Cerebellar nuclear complex (tissue), 1 donor: ENCODE measurements at places on chromosomes 13 and 19.

- DNase-seq, result no peak
Observed at GRCh38 chr13:40146611-40147117, 491.2 kb downstream of the COG6 start.

- no peak for DNase-seq
Observed at GRCh38 chr13:30619731-30620130, 2.0 kb downstream of the USPL1 start.

DNA sequence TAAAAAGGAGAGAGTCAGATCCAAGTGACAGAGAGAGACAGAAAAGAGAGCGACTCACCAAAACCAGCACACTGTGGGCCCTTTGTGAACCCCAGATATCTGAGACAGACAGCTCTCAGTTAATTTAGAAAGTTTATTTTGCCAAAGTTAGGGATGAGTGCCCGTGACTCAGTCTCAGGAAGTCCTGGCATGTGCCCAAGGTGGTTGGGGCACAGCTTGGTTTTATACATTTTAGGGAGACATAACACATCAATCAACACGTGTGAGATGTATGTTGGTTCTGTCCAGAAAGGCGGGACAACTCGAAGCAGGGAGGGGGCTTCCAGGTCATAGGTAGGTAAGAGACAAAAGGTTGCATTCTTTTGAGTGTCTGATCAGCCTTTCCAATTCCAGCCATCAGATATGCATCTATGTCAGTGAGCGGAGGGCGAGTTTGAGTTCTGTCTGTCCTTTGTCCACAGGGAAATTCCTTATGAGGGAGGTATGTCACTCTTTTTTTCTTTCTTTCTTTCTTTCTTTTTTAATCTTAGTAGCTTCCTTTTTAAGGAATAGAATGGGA, 37.2 kb upstream of the ATP11A start:
- no peak for DNase-seq

DNA sequence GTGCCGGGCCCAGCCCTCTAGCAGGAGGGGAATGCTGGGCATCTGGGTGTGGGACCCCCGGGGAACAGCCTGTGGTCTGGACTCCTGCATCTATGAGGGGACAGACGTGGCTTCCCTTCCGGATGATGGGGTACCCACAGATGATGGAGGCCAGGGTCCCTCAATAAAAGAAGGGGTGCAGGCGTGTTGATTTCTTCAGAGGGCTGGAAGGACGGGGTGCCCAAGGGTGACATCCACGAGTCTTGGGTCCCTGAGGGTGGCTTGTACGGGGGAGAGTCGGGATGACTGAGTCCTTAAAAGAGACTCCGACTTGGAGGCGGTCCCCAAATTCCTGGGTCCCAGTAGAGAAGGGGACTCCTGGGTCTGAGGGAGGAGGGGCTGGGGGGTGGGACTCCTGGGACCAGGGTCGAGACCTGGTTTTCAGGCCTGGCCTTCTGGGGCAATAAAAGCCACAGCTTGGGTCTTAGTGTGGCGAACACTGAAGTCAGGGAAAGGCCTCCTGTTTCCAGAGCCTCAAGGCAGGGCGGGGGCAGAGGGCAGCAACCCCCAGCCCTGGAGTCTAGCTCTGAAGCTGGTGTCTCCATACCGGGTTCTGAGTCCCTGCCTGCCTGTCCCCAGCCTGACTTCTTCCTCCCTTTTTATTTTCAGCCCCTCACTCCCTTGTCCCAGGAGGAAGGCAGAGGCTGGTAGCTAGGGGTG, 459 bp upstream of the GRIN2D start:
- DNase-seq, result no peak

DNA sequence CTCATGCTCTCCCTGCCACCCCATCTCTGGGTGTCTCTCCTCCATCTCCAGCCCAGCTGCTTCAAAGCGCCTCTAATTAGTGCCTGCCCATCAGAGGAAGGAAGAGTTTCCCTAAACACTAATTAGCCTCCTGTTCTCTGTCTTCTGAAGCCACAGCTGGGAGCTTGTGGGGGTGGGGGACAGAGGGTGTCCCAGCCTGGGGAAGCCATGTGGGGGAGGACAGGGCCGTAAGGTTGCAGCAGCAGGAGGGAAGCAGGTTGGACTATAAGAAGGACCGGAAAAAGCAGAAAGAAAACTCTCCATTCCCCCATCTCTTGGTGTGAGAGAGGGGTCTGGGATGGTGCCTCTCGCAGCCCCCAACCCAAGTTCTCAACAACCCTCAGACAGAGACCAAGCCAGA, 26.2 kb downstream of the SLC8A2 start:
- no peak for DNase-seq

DNA sequence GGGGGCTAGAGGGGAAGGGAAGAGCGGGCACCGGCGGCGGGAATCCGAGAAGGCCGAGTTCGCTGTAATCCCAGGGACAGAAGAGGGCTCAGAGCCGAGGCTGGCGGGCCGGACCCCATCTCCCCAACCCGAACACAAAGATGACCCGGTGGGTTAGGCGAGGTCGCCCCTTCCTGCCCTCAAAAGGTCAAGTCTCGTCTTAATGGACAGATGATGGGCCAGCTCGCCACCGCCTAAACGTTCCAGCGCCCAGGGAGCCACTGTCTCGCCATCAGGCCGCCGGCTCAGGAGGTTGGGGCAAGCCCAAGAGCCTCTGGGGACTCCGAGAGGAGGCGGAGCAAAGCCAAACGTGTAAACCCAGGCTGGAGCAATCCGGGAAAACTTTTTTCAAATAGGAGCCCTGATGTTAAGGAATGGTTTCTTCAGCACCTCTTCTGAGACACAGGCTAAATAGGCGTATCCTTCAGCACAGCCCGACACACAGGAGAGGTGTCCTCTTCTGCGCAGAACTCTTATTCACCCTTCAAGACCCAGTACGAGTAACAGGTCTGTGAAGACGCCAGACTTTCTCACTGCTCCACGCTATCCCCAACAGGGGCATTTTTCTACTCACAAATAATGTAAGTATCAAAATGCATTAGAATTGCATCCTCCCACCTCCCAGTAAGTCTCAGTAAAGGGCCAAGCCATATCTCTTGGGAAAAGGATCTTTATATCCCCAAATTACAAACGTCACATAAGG, 6.3 kb upstream of the POU4F1 start:
- DNase-seq, result no peak

GRCh38 chr19:4794971-4795370, 3.4 kb downstream of the FEM1A start:
- DNase-seq, result no peak

GRCh38 chr13:112791663-112792440, 102.0 kb downstream of the ATP11A start:
- DNase-seq, result no peak

GRCh38 chr19:29524912-29525831, 622 bp upstream of the VSTM2B start:
- no peak for DNase-seq

DNA sequence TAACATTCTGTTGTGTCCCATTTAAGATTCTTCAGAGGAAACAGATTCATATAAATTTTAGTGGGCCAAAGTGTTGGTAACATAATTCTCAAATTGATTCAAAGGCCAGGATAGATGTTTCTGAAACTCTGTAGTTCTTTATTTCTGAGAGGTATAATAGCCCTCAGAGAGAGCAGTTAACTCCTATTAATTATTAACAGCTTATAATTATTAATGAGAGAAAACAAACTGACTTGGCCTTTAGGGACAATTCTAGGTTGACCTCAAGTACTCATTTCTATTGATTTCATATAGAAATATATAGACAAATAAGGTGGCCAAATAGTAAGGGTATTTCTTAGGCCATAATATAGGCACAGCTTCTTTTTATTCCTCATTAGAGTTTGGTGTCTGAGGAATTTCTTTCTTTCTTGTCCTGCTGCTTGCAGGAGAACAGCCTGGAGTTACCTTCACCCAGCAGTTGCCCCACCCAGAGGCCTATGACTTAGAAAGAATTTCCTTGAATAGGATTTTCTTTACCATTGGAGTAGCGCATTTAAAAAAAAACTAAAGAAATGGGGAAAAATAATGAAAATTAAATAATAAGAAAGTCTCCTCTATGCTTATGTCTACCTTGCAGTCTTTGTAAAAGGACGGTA, 1430.1 kb upstream of the SPRY2 start:
- no peak for DNase-seq

DNA sequence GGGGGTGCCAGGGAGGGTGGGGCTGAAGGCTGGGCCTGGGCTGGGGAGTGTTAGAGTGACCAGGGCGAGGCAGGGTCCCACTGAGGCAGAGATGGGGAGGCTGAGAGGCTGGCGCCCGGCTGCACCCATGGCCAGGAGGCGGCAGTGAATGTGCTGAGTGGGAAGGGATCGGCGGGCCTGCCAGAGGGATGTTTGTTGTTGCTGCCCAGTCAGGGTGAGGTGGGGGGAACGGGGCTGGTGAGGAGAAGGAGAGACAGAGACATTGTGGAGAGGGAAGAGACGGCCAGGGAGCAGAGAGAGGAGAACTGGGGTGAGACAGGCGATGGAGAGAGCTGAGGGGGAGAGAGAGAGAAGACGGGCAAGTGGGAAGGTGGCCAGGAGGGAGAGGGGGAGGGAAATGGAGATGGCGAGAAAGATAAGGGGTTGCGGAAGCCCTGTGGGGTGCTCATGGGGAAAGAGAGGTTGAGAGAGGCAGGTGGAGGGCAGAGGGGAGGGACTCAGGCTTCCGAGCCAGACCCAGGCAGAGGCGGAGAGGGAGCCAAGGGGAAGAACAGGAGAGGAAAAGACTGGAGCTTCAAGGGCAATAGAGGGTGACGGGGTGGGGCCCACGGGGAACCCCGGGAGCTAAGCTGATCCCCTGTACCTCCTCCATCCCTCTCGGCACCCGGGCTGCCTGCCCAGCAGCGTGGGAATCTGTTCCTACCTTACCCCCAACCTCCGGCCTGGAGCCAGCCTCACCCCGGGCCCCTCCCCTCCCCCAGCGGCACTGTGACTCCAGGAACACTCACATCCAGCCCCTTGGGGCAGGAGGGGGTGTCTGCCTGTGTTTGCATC, 690 bp upstream of the B3GNT8 start:
- DNase-seq, result no peak

DNA sequence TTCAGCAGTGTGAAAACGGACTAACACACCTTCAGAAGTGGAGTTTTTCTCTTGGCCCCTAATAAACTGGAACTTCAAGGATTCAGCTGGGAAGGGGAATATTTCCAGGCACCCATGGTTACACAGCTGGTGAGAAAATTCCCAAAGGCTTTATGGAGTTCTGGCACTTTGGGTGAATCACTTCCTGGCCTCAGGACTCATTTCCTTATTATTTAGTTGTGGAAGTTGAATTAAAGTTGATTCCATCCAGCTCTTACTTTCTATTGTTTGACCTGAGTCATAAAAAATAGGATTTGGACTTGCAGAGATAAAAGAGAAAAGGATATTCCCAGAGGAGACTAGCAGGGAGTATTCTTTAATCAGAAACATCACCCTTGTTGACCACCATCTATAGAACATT, 882.1 kb downstream of the UQCRFS1 start:
- DNase-seq, result no peak

DNA sequence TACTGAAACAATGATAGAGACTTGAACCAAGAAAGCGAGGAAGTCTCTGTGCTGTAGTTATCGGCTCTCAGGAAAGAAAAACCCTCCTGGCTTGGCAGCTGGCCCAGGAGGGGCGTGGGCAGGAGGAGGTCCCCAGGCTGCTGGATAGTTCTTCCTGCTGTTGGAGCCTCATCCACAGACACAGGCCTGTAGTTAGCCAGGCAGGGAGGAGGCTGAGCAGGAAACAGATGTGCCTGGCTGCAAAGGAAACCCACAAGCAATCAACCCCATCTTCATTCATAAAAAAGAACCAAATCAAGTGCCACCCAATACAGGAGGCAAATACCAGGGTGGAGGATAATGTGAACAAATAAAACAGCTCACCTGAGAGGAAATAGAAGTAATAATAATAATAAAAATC, 86.2 kb downstream of the IRS2 start:
- no peak for DNase-seq

- DNase-seq, result no peak
Observed at GRCh38 chr13:103537616-103538015, 471.4 kb upstream of the SLC10A2 start.

DNA sequence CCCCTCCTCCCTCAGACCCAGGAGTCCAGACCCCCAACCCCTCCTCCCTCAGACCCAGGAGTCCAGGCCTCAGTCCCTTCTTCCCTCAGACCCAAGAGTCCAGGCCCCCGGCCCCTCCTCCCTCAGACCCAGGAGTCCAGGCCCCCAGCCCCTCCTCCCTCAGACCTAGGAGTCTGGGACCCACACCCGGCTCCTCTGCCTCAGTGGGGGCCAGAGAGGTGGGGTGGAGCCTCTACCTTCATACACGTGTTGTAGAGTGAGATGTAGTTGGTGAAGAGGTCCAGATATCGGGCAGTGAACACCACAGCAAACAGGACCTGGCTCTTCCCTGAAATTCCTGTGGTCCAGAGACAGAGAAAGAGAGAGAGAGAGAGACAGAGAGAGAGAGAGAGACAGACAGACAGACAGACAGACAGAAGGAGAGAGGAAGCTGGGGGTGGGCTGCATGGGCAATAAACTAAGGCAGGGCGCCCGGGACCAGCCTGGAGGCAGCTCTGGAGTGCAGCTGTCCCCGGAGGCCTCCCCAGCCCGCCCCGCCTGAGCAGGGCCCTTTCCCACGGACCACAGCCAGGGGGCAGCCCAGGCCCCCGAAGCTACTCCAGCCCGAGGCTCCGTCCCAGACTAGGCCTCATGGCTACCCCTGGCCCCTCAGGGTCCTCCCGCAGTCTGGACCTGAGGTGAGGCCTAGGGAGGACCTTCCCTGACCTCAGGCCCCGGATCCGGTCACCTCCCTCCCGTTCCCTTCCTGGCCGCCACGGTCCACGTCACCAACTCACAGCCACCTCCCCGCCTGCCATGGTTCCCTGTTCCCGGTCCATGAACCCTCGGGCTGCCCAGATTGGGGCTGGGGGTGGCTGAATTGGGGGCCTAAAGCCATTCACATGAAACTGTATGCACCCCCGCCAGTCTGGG, 907 bp downstream of the KDELR1 start:
- DNase-seq, result no peak

DNA sequence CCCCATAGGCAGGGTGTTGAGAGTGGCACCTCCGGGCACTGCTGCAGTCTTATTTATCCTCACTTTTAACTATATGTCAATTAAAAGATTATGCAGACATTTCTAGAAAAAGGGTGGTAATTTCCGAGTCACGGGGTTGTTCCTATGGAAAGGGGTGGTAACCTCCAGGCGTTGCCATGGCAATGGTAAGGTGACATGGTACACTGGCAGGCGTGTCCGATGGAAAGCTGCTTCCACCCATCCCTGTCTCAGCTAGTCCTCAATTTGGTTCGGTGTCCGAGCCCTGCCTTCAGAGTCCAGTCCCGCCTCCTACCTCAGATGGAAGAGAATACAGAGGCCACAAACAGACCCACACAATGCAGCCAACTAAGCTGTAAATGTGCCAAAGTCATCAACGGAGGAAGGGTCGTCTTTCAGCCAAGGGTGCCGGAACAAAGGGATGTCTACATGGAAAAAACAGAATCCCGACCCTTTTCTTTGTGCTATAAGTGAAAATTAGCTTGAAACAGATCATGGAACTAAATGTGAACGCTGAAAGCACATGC, 72.6 kb upstream of the C13orf46 start:
- no peak for DNase-seq

- no peak for DNase-seq
Observed at GRCh38 chr13:85772367-85772766, 26.9 kb downstream of the SLITRK6 start.

DNA sequence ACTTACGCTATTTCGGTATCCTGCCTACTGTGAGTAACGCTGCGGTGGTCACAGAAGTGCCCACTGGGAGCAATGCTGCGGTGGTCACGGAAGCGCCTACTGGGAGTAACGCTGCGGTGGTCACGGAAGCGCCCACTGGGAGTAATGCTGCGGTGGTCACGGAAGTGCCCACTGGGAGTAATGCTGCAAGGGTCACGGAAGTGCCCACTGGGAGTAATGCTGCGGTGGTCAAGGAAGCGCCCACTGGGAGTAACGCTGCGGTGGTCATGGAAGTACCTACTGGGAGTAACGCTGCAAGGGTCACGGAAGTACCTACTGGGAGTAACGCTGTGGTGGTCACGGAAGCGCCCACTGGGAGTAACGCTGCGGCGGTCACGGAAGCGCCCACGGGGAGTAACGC, 52.1 kb upstream of the SOX1 start:
- DNase-seq, result no peak
